ENCODE measurements at places on chromosomes 2 and 18. TPM values are rescaled to one million over a fixed set of nuclear protein-coding genes. Genes with fewer than 3 reads are reported as not detected.

Gene DNAH7
- 0.05 TPM for total RNA-seq

Gene SPHKAP
- total RNA-seq, result not detected

Gene VIT
- 0.48 TPM for total RNA-seq

DNA sequence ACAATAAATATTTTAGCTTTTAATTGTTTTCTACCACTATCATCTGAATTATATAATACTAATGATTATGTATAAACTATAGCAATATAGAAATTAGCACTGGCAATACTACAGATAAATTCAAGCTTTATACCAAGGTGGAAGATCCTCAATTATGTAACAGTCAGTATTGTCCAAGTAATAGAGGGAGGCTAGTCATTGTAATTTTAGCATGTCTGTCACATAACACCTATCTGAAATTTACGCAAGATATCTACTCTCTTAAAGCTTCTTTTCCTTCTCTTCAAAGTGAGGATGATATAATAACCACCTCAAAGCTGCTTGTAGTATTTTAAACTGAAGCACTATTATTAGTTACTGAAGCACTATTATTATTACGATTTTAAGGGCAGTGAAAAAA lies 12.2 kb downstream of the KCNJ3 start:
- no peak for DNase-seq

DNA sequence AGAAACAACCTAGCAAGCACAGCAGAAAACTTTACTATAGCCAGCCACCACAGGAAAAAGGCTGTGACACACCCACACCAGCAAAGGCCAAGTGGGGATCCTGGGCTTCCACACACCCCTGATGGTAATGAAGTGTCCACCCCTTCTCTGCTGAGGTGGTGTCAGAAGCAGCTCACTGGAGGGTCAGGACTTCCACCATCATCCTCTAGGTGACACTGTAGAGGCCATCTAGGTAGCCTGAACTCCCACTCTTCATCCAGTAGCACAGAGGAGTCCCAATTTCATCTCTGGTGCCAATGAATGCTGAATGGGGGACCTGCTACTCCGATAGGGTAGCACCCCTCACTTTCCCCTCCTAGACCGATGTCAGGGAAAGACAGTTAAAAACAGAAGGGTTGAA lies 1544.4 kb downstream of the LRP1B start:
- peak; percentile 42 for DNase-seq

Gene COX5B
- total RNA-seq, result 167 TPM

- peak; percentile 33 for DNase-seq
Measured at GRCh38 chr2:229921101-229921891, 513 bp downstream of the TRIP12 start.

DNA sequence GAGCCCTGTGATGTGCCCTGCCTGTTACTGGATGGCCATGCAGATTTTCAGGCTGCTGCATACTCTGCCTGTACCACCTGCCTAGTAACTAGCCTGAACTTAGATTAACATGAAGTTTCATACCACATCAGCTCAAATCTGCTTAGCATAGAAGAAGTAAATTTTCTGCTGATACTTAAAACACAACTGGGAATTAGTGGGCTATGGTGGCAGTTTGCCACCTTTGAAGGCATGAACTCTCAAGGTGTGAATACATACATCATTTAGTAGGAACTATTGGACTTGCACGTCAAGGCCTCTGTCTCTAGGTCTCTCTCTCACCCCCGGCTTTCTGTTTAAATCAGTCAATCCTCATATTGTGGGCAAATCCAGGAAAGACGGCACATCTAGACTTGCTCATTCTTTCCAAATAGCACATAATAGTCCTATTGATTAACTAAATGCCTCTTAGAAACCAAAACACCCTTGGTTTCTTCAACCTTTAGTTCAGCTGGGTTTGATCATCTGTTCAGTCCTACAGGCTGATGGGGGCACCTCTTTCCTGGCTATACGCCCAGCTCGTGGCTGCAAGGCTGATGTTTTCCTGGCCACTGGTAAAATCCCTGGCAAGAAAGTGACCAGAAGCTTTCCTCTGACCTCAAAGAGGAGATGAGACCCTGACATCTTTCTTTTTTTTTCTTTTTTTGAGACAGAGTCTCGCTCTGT lies 58.4 kb downstream of the ALPK2 start:
- DNase-seq, result no peak

Gene TBR1
- 0.09 TPM for total RNA-seq

DNA sequence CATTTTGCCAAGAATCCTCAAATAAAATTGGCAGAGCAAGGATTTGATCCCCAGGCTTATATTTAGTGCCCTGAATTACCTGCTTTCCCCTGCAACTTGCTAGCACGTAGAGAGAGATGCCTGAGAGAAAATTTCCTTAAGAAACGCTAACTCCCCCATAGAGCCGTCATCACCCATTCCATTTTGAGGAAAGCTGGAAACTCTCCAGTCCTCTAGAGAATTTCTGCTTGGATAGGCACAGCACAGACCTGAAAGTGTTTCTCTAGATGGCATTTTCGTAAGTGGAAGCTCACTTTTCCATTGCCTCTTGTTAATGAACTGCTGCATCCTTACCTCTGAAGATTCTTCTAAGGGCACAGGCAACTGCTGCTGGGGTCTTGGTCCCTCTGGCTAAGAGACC lies 277.8 kb upstream of the SIX2 start:
- DNase-seq, result no peak

- peak; percentile 85 for DNase-seq
Measured at GRCh38 chr18:12271376-12272235, 17.4 kb downstream of the CIDEA start.

Gene LHCGR
- not detected for total RNA-seq

GRCh38 chr18:59674186-59674902 lies 22.9 kb downstream of the CCBE1 start:
- DNase-seq, result no peak

Gene CKAP2L
- 25.2 TPM for total RNA-seq

DNA sequence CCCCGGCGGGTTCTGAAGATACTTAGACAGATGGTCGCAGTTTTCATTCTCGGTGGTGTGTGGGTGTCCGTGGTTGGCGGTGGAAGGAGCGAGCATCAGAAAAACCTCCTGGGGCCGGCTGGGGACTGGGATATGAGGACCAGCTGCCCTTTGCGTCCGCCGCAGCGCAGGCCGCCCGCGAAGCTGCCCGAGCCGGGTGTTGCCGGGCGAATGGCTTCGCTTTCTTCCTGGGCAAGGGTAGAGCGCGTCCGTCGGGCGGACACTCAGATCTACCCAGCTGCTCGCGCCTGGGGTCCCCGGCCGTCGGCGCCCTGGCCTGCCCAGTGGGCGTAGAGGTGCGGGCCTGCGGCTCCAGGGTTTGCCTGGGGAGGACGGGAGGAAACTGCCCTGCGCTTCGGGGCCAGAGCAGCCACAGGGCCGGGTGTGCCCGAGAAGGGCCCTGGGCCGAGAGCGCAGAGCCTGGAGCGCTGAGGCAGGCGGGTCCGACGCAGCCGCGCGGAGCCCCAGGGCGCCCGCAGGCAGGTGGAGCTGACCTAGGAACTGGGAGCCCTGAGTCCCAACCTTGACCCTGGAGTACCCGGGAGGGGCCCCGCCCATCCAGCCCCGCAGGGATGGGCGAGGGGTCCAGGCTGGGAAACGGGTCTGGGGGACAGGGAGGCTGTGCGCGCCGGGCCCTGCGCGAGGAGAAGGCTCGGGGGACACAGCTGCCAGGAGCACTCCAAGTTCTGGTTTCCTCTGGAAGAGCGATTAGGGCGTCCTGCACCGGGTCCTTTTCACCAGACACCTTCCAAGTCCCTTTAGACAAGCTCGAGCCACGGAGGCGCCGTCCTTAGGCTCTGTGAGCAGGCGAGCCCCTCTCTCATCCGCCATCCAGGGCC lies 1.3 kb downstream of the TWIST2 start:
- peak; percentile 26 for DNase-seq

Gene HOXD13
- not detected for total RNA-seq

- peak; percentile 74 for DNase-seq
Measured at GRCh38 chr2:205675861-205676516, 6.3 kb upstream of the NRP2 start.

Gene G6PC2
- not detected for total RNA-seq

DNA sequence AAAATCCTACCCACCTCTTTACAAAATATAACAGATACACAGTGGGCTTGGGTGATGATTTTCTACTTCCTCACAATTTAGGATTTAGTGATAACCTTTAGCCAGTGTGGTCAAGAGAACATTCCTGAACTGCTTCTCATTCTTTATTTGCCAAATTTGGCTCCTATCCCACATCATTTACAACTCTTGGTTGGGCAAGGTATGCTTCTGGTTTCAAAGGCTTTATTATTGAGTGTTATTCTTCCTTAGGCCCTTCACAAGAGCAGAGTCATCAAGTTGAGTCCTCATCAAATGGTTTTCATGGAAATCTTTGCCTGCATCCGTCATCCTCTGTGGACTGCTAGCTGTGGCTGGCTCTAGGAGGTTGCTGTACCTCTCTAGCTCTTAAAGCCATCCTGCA lies 472.0 kb upstream of the ETAA1 start:
- peak; percentile 9 for DNase-seq

Gene CNNM3
- 13.0 TPM for total RNA-seq

DNA sequence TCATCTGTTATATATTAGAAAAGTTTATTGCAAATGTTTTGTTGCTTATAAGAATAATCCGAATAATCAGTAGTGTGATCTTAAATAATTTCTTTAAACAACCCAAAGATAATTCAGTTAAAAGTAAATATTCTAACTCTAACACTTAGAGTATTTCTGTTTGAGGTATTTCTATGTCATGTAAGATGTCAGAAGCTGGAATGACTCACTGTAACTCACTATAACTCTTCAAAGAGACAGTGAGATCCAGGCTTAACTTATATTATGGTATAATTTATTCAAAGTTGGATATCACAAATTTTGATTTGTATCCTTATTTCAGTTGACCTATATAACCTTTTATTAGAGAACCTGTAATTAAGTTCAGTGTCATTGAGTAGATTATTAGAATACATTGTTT lies 6.9 kb downstream of the MBD5 start:
- no peak for DNase-seq

GRCh38 chr2:64601034-64601754 lies 52.5 kb downstream of the SERTAD2 start:
- no peak for DNase-seq

GRCh38 chr2:150140777-150141176 lies 346.7 kb downstream of the RND3 start:
- DNase-seq, result no peak

DNA sequence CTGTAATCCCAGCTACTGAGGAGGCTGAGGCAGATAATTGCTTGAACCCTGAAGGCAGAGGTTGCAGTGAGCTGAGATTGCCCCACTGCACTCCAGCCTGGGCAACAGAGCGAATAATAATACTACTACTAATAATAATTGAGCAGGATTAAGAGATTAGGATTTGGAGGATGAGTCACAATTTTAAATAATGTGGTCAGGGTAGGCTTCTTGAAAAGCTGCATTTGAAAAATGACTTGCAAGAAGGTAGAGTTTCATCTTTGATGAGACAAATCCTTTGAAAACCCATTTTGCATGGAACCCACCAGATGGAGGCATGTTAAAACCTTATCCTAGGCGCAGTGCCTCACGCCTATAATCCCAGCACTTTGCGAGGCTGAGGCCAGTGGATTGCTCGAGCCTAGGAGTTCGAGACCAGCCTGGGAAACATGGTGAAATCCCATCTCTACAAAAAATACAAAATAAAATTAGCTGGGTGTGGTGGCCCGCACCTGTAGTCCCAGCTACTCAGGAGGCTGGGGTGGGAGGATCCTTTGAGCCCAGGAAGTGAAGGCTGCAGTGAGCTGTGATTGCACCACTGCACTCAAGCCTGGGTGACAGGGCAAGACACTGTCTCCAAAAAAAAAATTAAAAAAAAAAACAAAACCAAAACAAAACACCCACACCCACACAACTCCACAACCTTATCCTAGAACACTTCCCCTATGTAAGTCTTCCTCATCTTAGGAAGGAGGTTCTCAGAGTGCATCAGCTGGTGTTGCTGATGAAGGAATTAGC lies 3.3 kb upstream of the ATP8B1 start:
- DNase-seq, result no peak

Gene RHBDD1
- total RNA-seq, result 16.1 TPM

- DNase-seq, result no peak
Measured at GRCh38 chr18:3840766-3841165, 390.8 kb downstream of the TGIF1 start.

GRCh38 chr2:118763797-118764196 lies 83.7 kb downstream of the EN1 start:
- DNase-seq, result no peak

DNA sequence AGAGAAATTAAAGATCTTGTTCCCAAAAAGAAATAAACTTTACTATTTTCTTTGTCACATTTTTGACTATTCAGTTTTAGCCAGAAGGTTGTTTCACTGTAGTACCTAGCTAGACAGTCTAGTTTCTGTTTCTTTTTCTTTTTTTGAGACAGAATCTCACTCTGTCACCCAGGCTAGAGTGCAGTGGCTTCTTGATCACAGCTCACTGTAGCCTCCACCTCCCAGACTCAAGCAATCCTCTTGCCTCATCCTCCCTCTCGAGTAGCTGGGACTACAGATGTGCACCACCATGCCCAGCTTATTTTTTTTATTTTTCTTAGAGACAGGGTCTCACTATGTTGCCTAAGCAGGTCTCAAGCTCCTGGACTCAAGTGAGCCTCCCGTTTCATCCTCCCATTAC lies 2.2 kb downstream of the RBM45 start:
- DNase-seq, result no peak

- peak; percentile 25 for DNase-seq
Measured at GRCh38 chr2:174335988-174336500, 1.3 kb downstream of the SP9 start.

- DNase-seq, result no peak
Measured at GRCh38 chr18:11368020-11368419, 218.7 kb upstream of the PIEZO2 start.

Gene DSG1
- not detected for total RNA-seq

- DNase-seq, result no peak
Measured at GRCh38 chr18:31099450-31100230, 2.6 kb downstream of the DSC2 start.

Gene CHAC2
- 8.1 TPM for total RNA-seq

GRCh38 chr2:27372937-27373336 lies 2.5 kb downstream of the SNX17 start:
- DNase-seq, result no peak

DNA sequence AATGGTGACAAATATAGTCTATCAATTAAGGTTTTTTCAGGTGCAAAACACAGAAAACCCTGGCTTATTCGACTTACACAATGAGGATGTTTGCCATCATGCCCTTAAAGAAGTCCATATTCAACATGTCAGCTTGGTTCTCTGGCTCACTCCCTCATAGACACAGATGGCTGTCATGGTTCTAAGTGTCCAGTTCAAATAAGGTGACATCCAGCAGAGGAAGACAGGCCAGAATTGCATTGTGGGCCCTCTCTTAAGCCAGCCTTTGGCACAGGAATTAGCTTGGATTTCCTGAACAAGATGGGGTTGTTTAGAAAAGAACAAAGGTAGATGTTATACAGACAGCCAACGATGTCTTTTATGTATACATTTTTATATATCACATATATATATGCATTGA lies 18.7 kb upstream of the SLC1A4 start:
- no peak for DNase-seq

Gene TNFAIP6
- total RNA-seq, result not detected
